ENCODE measurements at places on chromosomes 6 and 20.

GRCh38 chr20:51131811-51132210 lies 108.9 kb upstream of the KCNG1 start:
- DNase-seq, result no peak

DNA sequence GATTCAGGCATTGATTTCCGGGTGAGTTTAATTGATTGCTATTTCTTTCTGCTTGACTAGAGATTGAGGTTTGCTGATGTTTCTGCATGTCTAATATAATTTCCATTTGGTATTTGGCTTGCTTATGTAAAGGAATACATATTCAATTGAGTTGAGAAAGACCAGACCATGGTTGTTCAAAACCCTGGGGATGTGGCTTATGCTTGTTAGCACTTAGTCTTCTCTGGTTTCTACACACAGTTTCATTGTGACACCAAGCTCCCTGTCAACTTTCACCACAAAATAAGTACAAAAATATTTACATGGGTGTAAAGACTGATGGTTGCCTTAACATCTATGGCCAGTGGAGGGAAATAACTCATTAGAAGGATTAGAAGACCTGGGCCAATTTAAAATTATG lies 209.6 kb downstream of the CDH26 start:
- no peak for DNase-seq

DNA sequence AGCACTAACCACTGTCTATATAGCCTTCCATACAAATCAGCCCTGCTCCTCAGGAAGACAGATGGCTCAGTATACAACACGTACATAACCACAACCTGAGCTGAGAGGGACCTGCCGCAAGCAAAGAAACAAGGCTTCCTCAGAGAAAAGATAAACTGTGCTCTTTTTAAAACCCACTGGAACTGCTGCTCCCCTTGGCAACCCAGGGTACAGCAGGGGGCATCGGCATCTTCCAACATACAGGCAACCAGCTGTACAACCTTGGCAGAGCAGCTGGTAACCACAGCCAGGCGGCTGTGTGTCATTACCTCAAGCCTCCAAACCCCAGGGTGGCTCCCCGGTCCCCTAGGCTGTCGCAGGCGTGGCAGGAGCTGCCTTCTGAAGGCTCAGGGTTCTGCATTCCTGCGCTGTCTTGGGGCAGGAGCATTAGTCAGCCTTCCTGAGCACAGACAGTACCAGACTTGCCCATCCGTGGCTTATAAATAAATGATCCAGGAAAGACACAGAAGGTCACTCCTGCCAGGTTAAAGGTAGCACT lies 249.5 kb downstream of the ADGRG6 start:
- DNase-seq, result peak; percentile 18

- DNase-seq, result no peak
Observed at GRCh38 chr6:87483929-87484328, 11.2 kb downstream of the SLC35A1 start.

GRCh38 chr6:38177882-38178583 lies 358.5 kb downstream of the ZFAND3 start:
- DNase-seq, result no peak

GRCh38 chr6:56977192-56977591 lies 22.3 kb downstream of the BEND6 start:
- no peak for DNase-seq

- DNase-seq, result no peak
Observed at GRCh38 chr6:146598772-146599405, at the start of gene ADGB. ADGB (plus strand) TSS chr6:146598972; CDS start chr6:146599041, 69 bp downstream.

- no peak for DNase-seq
Observed at GRCh38 chr6:142300758-142301650, 803 bp upstream of the ADGRG6 start.

- DNase-seq, result no peak
Observed at GRCh38 chr20:37261714-37262113, at the start of gene GHRH. GHRH (minus strand) TSS chr20:37261814; CDS start chr20:37256889, 4,925 bp downstream.

DNA sequence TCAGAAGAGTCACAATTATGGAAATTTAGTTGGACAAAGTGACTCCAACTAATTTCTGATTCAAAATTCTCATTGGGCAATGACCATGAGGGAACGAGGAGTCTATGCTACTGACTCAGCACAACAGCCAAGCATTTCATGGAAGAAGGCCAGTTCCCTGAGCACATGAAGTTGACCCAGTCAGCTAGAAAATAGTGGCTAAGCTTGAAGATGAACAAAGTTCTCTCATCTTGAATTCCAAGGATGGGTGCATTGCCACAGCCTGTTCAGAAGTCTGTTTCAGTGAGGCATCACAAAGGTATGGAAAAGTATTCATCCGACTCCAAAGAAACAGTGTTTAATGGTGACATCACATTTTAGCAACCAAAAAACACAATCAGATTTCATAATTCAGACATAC lies 676.9 kb downstream of the HACE1 start:
- no peak for DNase-seq
